ENCODE measurements at places on chromosomes 2 and 18. TPM values are rescaled to one million over a fixed set of nuclear protein-coding genes. Genes with fewer than 3 reads are reported as not detected.

PHLPP1 gene
- polyA plus RNA-seq = 10.0 TPM

CSRNP3 gene
- 8.5 TPM for polyA plus RNA-seq

HOXD13 gene
- not detected for polyA plus RNA-seq

SERPINB13 gene
- not detected for polyA plus RNA-seq

CPS1 gene
- polyA plus RNA-seq = 8.2 TPM

SCRN3 gene
- polyA plus RNA-seq = 25.5 TPM

C1GALT1C1L gene
- polyA plus RNA-seq = 2.4 TPM

CAPN14 gene
- polyA plus RNA-seq = 0.27 TPM

TMSB10 gene
- polyA plus RNA-seq = 2,666 TPM

ANKMY1 gene
- 13.4 TPM for polyA plus RNA-seq

CYTIP gene
- 1.6 TPM for polyA plus RNA-seq

RAB27B gene
- 10.6 TPM for polyA plus RNA-seq

TXNDC2 gene
- 0.14 TPM for polyA plus RNA-seq

TRIM43 gene
- polyA plus RNA-seq = not detected

FBXO15 gene
- 4.8 TPM for polyA plus RNA-seq

RBM45 gene
- 25.9 TPM for polyA plus RNA-seq

GRHL1 gene
- 8.1 TPM for polyA plus RNA-seq

GCG gene
- not detected for polyA plus RNA-seq

HES6 gene
- 8.2 TPM for polyA plus RNA-seq

EPHA4 gene
- 26.0 TPM for polyA plus RNA-seq

SP140L gene
- 11.8 TPM for polyA plus RNA-seq

ACTG2 gene
- 110 TPM for polyA plus RNA-seq

Measured in right lung (tissue), 10 donors.